ENCODE measurements at places on chromosomes 6 and 20.

DNA sequence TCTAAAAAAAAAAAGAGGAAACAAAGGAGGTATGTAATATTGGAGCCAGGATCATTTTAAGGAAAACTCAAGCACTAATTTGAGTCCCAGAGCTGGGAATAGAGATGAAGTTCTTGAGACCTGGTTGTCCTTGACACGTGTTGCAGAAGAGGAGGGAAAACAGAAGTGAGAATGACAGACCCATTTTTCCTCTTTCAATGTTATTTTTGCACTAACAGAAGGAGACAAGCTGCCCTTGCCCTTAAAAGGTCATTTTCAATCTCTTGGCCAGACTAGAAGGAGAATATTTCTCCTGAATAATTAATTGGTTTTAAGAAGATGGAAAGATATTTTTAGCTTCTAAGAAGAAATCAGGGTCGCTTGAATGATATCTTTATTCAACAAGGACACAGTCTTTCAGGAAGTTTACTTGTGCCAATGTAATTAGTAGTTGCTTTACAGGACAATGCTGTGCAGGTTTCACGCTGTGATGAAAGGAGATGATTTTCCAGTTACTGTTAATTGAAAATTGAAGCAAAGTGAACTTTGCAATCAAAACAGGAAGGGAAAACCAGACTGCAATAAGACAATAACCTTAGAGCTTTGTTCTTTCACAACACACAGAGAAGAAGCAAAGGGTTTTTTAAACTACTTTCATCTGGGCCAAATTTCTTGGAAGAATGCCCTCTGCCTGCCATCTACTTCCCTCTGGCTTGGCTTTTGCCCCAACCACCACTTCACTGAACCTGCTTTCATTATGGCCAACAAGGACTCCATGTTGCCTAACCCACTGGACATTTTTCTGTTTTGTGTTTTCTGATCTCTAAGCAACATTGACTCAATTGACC is 107.8 kb upstream of the SHLD1 start:
- no peak for DNase-seq

DNA sequence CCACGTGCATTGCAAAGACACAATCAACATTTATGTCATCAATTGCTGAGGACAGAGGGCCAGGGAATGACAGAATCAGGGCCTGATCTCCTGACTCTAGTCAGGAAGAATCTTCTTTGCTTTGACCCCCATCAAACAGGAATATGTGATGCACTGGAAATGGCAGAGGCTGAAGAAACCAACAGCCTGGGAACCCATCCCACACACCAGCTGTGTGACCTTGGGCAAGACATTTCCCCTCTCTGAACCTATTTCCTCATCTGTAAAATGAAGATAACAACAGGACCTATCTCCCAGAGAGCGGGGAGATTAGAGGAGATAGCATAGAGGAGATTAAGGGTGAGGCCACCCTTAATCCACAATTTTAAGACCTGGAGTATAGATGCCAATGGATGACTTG is 1.5 kb downstream of the HNF4A start:
- no peak for DNase-seq

GRCh38 chr20:16777126-16777525 is 29.0 kb downstream of the OTOR start:
- DNase-seq = no peak

GRCh38 chr20:46752728-46753127 is 43.3 kb downstream of the SLC2A10 start:
- DNase-seq = peak; percentile 68

- no peak for DNase-seq
Observed at GRCh38 chr6:73727114-73727513, 31.1 kb downstream of the CD109 start.

GRCh38 chr6:140082867-140083297 is 708.4 kb upstream of the CITED2 start:
- DNase-seq = no peak

- DNase-seq = no peak
Observed at GRCh38 chr20:8399947-8400346, 267.9 kb downstream of the PLCB1 start.

DNA sequence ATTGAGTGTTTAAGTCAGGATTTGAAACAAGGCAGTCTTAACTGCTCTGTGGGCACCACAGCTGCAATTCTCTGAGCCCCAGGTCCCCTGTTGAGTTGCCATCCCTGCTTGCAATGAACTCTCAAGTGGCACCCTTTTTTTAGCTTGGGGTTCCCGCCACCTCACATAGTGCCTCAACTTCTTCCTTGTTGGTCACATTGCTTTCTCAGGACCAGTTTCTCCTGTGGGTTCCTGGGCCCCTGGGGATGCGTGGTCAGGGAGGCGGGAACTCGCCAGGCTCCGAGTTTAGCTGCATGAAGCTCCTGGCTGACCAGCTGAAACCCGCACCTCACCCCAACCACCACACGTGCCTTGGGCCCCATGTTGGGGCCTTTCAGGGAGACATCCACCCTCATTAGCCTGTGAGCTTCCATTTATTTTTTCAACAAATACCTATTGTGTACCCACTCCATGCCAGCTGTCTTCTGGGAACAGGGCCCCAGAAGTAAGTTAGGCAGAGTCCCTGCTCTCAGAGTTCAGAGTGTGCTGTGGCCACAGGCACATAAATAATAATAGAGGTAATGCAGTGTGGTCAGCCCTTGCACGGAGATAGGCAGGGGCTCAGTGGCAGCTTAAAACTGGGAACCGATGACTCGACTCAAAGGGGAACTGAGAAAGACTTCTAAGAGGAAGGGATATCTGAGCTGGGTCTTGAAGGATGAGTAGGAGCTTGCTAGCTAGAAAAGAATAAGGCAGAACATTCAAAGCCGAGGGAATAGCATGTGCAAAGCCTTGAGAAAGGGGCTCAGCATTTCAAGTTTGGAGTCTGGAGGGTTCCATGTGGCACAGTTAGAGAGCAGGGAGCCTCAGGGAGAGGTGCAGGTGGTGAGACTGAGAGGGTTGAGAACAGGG is 33.9 kb upstream of the FAM83D start:
- DNase-seq = no peak

DNA sequence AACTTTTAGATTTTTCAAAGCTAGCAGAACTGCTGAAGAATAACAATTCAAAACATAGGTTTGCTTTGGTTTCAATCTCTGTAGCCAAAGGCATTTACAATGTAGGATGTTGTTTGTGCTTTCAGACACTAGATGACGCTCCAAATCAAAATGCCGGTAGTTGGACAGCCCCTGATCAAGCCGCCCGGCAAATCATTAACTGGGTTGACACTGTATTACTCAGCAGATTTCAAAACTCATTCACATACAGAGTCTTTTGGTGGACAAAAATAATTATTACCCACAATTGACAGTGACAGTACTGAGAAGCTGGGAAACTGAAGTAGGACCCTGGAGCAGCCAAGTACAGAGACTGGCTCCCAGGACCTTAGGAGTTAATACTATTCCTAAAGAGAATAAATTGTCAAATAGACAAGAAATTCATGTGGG is 21.3 kb upstream of the HFE start:
- DNase-seq = no peak
